ENCODE measurements at places on chromosomes 13 and 19.

- DNase-seq, result no peak
These were observed 2.1 kb downstream of the C19orf12 start for GRCh38 chr19:29712744-29713516.

- DNase-seq, result no peak
These were observed 6.1 kb upstream of the ZNF98 start for GRCh38 chr19:22427960-22428913.

GRCh38 chr19:1028062-1028926 lies 1.9 kb downstream of the CNN2 start:
- no peak for DNase-seq

- no peak for DNase-seq
These were observed 432.2 kb upstream of the ZNF507 start for GRCh38 chr19:31913103-31913661.

DNA sequence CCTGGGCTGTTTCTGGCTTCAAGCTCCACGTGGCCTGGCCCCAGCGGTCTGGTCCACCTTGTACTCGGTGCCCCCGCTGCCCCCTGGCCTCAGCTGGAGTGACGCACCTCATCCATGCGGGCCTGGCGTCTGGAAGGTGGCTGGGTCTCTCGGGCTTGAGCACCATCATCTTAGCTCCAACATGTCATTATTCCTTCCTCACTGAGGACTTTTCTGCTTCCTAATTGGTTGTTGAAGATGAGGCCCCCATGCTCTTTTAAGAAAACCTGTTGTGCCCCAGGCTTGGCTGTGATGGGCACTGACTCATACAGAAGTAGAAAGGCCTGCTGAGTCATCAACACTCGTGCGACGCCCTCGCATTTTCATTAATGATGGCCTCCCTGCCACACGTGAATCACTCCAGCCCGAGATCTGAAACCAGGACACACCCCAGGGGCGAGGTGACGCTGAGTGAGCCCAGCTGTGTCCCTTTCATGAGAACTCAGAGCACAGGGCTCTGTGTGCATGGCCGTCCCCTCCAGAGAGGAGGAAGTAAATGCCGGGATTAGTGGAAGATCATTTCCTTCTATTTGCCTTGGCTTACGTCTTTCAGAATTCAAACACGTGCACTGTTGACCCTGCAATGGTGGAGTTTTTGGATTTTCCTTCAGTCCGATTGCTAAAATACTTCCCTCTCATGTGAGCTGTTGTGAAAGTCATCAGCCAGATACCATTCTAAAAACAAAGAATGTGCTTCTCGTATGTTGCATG lies 14.0 kb upstream of the GJA3 start:
- no peak for DNase-seq

- DNase-seq, result no peak
These were observed 33.2 kb downstream of the RASA3 start for GRCh38 chr13:114099191-114099590.

- DNase-seq, result no peak
These were observed 39.5 kb downstream of the SERP2 start for GRCh38 chr13:44413095-44413494.

DNA sequence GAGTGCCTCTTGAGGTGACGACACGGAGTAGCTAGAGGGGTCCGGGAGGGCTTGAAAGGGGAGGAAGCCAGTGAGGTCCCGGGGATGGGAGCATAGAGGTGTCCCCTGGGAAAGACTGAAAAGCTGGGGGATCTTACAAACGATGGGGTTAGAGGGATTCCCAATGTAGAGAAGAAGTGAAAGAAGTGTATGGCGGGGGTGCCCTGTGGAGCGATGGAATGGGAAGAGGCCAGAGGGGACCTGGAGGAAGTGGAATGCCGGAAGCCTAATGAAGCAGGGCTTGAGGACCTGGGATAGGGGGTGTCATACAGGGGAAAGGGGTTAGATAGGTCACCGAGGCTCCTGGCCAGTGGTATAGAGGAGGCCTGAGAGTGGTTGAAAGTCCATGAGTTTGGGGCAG lies 580 bp downstream of the AP2A1 start:
- DNase-seq, result no peak

DNA sequence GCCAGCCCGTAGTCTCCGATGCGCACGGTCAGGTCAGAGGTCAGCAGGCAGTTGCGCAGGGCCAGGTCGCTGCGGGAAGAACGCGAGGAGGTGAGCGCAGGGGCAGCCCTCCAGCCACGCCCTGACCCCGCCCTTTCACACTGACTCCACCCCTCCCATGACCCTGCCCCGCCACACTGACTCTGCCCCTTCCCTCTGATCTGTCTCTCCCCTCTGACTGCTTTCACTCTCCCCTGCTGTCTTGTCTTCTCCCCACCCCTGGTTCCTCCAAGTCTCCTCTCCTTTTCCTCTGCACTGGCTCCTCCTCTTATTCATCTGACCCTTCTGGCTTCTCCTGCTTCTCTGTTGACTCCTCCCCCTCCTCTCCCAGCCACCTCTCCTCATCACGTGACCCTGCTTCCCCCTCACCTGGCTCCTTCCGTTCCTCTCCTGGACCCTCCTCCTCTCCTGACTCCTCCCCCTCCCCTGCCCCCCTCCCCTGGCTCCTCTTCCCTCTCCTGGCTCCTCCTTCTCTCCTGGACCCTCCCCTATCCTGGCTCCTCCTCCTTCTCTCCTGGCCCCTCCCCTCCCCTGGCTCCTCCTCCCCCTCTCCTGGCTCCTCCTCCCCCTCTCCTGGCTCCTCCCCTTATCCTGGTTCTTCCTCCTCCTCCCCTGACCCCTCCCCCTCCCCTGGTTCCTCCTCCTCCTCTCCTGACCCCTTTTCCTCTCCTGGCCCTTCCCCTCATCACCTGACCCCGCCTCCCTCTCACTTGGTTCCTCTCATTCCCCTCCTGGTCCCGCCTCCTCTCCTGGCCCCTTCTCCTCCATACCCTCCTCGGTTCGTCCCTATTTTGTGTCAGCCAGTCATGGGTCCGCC lies 9.9 kb downstream of the LMTK3 start:
- peak; percentile 92 for DNase-seq

DNA sequence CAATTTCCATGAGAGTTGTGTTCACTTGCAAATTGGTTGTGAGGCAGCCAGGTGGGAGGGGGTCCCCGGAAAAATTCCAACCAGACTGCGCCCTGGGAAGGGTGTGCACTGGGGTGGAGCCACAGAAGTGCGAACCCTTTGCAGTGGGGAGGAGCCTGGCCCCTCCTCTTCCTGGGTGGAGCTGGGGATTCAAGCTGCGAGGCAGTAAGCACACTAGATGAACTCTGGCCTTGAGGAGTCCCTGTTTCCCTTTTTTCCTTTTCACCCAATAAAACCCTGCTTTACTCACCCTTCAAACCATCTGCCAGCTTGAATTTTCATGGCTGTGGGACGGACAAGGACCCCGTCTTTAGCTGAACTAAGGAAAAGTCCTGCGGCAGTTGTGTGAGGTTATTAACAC lies 31.0 kb upstream of the MBNL2 start:
- DNase-seq, result no peak

- DNase-seq, result no peak
These were observed 25.4 kb upstream of the SCEL start for GRCh38 chr13:77510156-77510555.

- no peak for DNase-seq
These were observed 23.2 kb downstream of the ZMYM2 start for GRCh38 chr13:19981685-19982238.

GRCh38 chr19:1457031-1457739 lies 7.3 kb downstream of the APC2 start:
- DNase-seq, result no peak

DNA sequence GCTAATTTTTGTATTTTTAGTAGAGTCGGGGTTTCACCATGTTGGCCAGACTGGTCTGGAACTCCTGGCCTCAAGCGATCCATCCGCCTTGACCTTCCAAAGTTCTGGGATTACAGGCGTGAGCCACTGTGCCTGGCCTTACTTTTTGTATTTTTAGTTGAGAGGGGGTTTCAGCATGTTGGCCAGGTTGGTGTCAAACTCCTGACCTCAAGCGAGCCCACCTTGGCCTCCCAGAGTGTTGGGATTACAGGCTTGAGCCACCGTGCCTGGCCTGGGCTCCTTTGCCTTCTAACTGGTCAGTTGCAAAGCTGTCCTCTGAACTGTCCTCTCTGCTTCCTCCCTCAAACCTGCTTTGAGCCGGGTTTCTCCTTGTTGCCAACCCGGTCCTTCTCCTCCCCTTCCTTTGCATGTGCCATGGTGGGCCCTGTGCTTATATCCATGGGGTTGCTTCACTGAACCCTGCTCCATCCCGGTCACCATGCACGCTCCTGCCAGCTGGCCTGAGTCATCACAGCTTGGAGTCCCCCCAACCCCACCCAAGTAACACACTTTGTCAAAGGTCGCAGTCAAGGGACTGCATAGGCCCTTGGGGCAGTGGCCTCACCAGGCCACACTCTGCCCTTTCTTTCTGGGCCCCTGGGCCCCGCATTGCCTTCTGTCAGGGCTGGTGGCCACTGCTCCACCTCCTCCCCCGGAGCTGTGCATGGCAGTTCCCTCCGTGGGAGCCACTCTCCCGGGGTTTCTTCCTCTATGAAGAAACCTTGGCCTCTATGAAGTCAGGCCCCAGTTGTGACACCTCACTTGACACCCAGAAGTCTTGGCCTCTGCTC lies 21.2 kb downstream of the WTIP start:
- no peak for DNase-seq

- no peak for DNase-seq
These were observed 19.2 kb downstream of the FCGBP start for GRCh38 chr19:39915101-39915847.

GRCh38 chr13:112838038-112838841 lies 130.8 kb upstream of the MCF2L start:
- no peak for DNase-seq

DNA sequence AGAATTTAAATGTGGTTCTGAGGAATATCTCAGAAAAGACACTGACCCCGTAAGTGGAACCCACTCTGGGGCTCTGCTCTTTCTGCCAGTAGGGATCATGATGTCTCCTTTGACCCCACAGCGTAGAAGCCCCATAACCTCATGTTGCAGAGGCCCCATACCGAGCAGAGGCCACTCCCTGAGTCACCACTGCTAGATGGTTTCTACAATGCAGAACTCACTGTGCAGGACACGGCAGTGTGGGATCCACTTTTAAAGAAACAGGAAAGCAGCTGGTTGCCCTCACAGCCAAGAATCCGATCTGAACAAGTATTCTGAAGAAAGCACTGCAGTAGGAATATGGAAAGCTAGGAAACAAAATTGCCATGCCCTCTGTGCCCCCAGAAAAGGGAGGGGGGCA lies 4.2 kb downstream of the SLC7A1 start:
- DNase-seq, result no peak

- DNase-seq, result no peak
These were observed 24.3 kb downstream of the RCBTB1 start for GRCh38 chr13:49561062-49561410.

GRCh38 chr19:33278403-33279269 lies 23.7 kb downstream of the CEBPA start:
- no peak for DNase-seq

GRCh38 chr13:105363261-105364190 lies 1171.9 kb downstream of the EFNB2 start:
- DNase-seq, result peak; percentile 46

GRCh38 chr13:107864543-107865317 lies 350.6 kb downstream of the LIG4 start:
- peak; percentile 71 for DNase-seq

DNA sequence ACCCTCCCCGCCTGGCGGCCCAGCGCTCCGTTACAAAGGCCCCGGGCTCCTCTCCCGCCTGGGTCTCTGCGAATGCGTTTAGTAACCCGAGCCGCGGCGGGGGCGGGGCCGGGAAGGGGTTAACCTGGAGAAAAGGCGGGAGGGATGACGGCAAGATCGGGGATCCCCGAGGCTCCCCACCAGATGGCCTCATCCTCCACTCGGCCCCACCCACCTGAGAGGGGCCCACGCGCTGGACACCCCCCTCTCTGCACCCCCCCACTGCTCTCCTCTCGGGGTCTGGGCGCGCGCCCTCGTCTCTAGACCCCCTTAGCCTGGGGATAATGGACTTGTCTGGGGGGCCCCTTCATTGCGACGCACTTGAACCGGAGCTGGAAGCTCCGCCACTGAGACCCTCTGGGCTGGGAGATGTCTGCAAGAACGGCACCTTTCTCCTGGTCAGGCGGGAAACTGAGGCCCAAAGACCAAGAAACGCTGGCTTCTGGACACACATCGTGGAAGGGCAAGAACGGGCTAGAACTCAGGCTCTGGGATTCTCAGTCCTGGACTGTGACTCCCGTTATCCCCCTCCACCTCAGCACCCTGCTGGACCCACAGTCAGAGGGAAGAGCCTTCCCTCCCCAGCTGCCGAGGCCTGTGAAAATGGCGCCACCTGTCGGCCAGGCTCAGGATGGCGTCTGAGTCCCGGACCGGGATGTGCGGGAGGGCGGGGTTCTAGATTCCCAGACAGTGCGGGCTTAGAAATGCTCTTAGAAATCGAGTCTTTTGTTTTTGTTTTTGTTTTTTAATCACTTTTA lies 2.9 kb upstream of the LTBP4 start:
- no peak for DNase-seq

DNA sequence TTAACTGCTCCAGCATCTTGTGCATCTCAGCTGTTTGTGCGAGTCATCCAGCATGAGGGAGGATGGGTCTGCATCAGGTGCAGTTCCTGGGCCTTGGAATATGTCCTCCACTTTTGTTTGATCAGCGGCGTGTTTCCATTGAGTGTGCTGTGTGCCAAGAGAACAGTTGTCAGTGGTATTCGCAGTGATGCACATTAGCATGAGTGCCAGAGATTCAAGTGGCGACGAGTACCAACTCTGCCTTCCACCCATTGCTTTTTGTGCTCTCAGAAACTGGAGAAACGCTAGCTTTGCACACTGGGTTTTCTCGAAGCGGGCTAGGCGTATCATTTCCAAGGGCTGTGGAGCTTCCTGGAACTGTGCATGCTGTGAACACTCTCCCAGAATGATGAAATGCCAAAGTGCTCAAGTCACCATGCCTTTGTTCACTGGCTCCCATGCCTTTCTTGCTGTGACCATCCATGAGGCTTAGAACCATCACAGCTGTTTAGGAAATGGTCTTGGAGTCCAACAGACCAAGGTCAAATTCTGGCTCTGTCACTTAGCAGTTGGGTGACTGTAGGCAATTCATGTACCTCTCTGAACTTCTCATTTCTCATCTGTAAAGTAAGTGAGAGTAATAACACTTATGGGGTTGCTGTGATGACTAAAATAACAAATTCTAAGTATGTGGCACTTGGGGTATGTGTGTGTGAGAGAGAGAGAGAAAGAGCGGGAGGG lies 18.4 kb downstream of the LRCH1 start:
- DNase-seq, result no peak

Measured in NCI-H1417 treated with DMSO at 0.1 percent for 48 hours (cell line).